Activated CD4-positive, alpha-beta T cell treated with anti-CD3 and anti-CD28 coated beads for 24 hours (primary cell): ENCODE measurements at places on chromosomes 7 and 10.

GRCh38 chr10:54772468-54773122 is 28.4 kb downstream of the PCDH15 start:
- no peak for DNase-seq

GRCh38 chr7:64890761-64891362 is 12.2 kb upstream of the ZNF273 start:
- DNase-seq = no peak

DNA sequence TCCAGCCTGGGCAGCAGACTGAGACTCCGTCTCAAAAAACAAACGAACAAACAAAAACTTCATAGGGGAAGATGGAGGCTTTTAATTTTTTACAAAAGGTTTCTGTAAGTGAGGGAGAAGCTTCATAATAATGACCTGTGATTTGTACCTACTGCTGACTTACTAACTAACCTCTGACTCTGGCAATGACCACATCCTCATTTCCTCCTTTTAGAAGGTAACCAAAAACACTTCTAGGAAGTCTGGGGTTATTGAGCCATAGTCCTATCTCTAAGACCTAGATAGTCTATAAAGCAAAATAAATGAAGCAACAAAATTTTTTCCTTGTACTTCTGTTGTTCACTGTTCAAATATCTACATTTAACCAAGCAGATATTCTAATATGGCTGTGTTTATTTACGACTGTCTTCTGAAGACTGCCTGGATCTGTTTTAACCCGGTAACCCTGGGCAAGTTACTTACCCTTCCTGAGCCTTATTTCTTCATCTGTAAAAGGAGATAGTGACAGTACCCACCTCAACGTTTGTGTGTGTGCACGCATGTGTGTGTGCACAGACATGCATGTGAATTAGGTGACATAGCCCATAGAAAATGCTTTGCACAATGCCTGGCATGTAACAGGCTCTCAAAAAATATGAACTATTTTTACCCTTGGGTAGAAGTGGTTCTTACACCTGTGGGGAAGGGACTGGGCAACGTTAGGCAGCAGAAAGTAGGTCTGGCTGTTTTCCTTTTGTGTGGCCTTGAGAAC is 30.8 kb upstream of the SMNDC1 start:
- DNase-seq = no peak

DNA sequence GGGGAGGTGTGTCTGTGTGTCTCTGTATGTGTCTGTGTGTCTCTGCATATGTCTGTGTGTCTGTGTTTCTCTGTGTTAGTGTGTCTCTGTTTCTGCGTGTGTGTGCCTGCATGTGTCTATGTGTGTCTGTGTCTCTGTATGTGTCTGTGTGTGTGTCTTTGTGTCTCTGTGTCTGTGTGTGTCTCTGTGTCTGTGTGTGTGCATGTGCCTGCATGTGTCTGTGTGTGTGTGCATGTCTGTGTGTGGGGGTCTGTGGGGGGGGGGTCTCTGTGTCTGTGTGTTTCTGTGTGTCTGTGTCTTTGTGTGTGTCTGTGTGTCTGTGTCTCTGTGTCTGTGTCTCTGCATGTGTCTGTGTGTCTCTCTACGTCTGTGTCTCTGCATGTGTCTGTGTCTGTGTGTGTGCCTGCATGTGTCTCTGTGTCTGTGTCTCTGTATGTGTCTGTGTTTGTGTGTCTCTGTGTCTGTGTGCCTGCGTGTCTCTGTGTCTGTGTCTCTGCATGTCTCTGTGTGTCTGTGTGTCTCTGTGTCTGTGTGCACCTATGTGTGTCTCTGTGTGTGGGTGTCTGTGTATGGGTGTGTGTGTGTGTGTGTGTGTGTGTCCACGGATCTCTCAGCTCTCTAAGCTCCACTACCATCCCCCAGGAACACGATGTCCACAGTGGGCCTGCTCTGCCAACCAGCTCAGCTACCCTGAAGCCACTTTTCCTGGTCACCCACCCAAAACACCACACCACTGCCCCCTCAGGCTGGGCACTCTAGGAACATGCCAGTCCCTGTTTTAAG is 41.7 kb downstream of the RASGEF1A start:
- DNase-seq = no peak

DNA sequence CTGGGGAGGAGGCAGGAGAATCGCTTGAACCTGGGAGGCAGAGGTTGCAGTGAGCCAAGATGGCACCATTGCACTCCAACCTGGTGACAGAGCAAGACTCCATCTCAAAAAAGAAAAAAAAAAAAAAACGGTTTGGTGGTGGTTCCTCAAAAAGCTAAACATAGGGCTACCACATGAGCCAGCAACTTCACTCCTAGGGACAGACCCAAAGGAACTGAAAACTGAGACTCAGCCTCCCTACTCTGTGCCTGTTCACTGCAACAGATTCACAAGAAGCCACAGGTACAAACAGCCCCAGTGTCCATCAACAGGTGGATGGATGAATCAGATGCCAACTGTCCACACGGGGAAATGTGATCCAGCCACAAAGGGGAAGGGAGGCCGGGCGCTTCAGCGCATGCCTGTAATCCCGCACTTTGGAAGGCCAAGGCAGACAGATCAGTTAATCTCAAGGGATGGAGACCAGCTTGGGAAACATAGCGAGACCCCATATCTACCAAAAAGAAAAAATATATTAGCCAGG is 79.1 kb upstream of the TNRC18 start:
- no peak for DNase-seq

DNA sequence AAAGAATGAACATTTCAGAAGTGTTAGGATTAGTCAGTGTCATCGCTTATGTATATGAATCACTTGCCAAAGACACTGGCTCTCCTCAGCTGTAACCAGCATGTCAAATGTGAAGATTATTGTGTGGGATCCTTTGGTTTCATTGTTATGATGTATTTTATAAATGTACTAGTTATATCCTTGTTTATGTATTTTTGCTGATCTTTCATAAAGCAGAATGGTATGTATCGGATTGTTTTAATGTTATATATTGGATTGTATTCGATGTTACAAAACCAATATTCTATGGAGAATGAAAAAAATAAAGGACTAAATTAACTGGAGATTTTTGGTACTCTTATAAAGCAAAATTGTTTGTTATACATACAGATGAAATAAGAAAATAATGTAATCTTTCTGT is 49.2 kb downstream of the ACADSB start:
- no peak for DNase-seq

DNA sequence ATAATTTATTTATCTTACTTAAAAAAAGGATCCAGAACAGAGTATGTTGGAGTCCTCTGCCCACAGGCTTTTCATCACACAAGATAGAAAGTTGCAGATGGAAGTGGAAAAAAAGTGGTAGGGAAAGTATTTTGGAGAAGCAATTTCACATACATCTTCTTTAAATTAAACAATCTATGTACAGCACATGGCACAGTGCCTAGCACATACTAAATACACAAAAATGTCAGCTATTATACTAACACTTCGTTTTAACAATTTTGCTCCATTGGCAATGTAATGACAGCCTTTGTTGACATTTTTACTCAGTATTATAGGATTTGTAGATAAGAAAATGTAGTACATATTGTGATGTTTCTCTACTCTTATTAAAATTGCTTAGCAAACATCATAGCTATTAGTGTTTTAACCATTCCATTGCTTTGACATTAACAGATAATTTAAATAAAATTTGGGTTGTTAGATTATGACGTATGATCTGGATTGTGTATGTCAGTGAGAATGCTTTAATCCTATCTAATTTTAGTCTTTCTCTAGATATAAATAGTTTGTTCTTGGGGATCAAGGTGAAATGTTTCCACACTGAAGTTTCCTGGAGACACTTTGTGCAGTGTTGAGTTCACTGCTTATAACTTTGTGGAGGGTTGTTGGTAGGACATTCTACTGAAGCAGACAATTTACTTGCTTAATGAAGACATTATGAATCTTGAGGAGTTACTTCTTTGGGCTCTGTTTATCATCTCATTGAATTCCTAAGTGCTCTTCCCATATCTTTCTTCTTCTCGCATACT is 202.8 kb upstream of the DKK1 start:
- no peak for DNase-seq

GRCh38 chr7:151705636-151706276 is 171.2 kb downstream of the PRKAG2 start:
- DNase-seq = no peak

- DNase-seq = no peak
Observed at GRCh38 chr10:71398976-71399375, 2.3 kb downstream of the CDH23 start.

- DNase-seq = no peak
Observed at GRCh38 chr7:122363144-122363543, 58.6 kb upstream of the FEZF1 start.
